ENCODE measurements at places on chromosomes 4 and X.

- DNase-seq = no peak
Observed at GRCh38 chrX:121987163-121987562, 939.8 kb downstream of the GLUD2 start.

DNA sequence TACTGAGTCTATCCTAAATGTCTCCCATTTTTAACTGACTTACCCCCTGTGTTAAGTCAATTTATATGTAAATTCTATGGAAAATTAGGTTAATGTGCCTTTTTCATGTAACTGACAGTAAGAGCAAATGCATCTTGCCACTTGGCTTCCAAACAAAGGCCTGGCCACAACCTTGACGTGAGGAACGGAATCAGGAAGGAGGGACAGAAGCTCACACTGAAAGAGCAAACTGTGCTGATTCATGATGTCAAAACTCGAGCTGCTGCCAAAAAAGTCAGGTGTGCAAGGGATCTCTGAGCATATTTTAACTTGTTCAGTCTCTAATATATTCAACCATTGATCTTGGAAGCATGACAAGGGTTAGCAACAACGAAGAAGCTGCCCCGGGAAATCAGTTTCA, 35.8 kb downstream of the GPM6A start:
- DNase-seq = no peak

- DNase-seq = peak; percentile 74
Observed at GRCh38 chr4:181301735-181302710, 941.2 kb upstream of the TENM3 start.

GRCh38 chrX:150543230-150544155, 24.9 kb upstream of the MTM1 start:
- DNase-seq = peak; percentile 62

DNA sequence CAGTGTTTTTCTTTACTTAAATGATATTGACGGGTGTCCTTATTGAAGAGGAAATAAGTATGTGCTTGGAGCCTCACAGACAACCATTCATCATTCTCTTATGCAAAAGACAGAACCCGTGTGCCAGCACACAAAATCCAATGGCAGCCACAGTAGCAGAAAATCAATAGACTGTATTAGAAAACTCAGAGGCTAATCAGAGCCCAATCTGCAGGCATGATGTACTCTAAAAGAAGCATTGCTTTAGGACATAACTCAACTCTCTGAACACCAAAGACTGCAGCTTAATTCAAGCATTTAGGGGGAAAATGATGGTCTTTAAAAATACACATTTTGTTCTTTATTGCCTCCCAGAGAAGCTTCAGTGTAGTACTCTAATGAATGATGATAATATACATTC, 476.9 kb downstream of the PDHA2 start:
- no peak for DNase-seq

DNA sequence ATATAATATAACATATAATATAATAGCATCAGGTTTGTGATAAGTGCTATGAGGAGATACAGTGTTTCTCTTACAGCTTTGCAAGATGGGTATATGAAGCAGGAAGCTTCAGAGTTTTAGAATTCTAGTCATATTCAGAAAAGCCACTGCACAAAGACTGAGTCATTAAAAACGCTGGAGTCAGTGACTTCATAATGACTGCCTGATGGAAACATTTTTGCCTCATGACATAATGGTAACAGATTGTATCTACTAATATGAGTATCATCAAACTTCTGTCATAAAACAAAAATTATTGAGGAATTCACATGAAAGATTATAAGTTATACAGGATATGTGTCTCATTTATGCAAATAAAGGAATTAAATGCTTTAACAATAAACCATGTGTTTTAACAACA, 46.8 kb downstream of the EPHA5 start:
- DNase-seq = no peak

DNA sequence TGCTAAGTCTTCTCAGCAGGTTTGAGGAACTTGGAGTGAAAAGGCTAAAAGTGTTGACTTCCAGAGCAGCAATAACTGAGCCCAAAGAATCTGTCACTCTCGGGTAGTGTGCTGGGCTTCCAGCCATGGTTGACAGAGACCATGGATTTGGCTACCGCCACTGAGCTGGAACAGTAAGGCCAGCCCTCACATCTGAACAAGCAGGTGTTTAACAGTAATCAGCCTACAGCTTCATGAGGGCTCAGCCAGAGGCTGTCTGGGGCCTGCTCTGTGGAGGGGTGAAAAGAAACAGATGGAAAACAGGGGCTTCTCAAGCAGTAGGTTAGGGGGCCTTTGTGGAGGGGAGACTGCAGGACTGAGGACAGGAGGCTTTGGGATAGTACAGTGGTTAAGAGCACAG, 14.9 kb downstream of the RASL11B start:
- no peak for DNase-seq

- DNase-seq = no peak
Observed at GRCh38 chr4:46124773-46125413, 1.0 kb upstream of the GABRG1 start.

DNA sequence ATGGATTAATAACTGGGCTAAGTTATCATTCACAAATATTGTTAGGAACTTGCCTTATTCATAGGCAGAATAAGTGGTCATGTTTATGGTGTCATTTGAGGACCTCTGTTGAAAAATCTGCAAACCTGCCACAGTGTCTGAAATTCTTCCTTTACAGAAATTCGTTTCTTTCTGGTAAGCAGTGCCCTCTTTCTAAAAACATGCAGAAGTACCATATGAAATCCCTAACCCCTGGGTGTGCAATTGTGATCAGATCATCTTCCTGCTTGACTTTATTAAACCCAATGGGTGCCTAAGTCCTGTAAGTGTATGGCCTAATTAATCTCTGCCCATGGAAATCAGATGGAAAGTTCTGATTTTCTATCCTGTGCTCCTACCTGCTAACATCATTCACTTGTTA, 4.4 kb upstream of the HTATSF1 start:
- no peak for DNase-seq

GRCh38 chr4:56861360-56861759, 39.9 kb upstream of the SPINK2 start:
- peak; percentile 40 for DNase-seq
